ENCODE measurements at places on chromosomes 11 and 22.

- DNase-seq: no peak
These were observed 32.6 kb upstream of the GNAZ start for GRCh38 chr22:23037429-23038333.

GRCh38 chr11:45141631-45142030, 4.8 kb upstream of the PRDM11 start:
- no peak for DNase-seq

DNA sequence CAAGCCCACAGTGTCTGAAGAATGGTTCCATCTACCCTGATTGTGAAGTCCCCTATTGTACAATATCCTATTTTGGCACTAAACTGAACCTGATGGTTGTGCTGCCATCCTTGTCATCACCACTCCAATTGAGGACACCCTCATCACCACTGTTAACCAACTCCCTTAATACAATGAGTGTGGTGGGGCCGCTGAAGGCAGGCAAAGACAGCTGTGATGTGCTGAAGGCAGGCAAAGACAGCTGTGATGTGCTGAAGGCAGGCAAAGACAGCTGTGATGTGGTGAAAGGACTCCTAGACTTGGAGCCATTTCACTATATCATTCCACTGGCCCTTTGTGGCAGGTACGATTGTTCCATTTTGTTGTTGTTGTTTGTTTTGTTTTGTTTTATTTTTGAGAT, 481.6 kb downstream of the SOX6 start:
- no peak for DNase-seq

DNA sequence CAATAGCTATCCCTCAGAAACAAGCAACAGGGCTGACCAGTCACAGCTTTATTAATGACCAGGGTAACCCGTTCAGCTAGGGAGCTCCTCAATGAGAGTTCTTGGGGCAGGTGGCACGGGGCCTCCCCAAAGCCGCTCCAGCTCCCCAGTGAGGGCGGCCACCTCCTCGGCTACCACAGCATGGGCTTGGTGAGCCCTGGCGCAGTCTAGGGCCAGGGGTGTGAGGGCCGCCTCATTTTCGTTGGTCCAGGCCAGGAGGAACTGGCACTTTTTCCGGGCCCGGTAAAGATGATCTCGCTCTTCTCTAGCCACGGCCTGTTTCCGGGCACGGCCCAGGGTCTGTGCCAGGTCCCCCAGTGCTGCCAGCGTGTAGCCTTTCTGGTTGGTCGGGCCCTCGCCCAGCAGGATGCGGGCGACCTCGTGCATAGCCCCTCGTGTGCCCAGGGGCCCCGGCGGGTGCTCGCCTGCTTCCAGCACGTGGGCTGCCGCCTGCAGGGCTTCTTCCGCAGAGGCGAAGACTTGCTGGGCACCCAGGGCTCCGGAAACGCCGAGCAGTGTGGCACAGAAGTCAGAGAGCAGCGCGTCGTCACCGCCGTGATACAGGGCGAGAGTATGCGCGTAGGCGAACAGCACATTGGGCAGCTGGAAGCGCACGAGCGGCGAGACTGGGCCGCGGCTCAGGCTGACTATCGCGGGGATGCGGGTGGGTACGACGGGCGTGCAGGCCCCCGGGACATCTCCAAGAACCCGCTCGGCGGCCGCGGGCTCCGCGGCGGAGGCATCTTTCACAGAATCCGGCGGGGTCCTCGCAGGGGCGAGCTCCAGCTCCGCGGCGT, 913 bp downstream of the ZNHIT2 start:
- DNase-seq: no peak

DNA sequence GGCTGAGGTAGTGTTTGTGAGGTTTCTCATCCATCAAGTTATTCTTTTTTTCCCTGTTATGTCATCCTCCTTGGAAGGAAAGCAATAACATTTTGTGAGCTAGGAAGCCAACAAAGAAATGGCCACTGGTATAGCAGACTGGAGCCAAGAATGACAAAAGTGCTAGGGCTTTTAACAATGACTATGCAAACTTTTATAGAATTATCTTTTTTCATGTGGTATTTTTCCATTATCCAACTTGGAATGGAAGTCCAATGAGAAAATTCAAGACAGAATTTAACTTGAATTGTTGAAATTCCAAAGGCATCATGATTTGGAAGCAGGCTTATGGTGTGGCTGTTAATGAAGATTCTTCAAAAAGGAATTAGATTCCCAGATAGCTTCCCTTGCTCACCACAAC, 216.4 kb upstream of the PDGFD start:
- no peak for DNase-seq

- DNase-seq: no peak
These were observed 22.8 kb upstream of the GUCY1A2 start for GRCh38 chr11:107041088-107041444.

DNA sequence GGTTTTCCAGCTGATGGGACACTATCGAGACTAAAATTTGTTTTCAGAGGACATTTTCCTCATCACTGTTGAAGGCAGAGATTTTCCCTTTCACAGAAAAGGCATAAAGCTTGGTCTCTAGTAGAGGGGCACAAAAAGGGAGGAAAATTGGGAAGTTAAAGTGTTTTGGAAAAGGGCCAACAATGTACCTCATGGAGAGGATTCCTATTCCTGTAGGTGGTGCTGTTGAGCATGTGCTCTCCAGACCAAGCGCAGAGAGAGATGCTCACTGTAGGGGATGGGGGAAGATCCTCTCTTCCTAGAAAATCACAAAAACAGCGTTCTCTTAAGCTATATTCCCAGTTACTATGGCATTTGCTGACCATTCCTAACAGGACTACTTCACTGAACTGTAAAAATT, 44.9 kb downstream of the OR4C46 start:
- DNase-seq: no peak

DNA sequence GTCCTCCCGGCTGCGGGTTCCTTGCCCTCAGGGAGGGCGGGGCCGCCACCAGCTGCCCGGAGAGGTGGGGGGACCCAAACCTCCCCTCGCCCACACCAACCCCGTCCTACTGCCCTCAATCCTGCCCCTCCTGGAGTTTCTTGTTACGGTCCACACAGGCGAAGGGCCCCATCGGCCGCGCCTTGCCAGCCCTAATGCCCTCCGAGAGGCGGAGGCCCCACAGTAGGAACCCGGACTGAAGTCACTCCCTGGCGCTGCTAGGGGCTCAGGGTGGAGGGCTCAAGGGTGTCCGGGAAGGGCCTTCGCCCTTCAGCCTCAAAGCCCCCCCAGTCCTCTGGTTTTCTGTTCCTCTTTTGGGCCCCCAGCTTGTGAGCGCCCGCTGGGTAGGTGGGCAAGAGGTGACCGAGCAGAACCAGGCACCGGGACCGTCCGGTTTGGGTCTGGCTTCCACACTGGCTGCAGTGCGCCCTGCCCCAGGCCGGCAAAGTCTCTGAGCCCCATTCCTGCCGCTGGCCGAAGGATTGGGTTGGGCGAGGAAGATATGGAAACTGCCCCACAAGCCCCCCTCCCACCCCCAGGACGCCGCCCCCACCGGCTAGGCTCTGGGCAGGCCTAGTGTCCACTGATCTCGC, 24.5 kb downstream of the DUSP8 start:
- DNase-seq: no peak

GRCh38 chr11:44870181-44870580, 80.5 kb downstream of the TP53I11 start:
- no peak for DNase-seq

DNA sequence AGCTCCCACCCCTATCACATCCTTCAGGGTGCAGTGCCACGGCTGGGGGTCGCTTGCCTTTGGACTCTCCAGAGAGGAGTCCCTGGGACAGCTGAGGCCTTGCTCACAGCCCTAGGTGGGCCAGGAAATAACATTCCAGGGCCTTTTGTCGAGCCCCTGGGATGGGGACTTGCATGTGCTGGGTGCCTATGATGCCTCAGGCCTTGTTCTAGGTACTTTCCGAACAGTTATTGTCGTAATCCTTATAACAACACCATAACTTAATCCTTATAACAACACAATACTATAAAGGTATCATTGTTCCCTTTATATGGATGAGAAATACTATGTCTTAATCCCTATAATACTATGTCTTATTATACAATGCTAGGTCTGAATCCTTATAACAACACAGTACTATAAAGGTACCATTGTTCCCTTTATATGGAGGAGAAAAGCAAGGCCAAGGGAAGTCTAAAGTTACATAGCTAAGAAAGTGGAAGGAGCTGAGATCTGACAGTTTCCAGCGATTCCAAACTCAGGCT, 236.5 kb downstream of the ST3GAL4 start:
- no peak for DNase-seq

DNA sequence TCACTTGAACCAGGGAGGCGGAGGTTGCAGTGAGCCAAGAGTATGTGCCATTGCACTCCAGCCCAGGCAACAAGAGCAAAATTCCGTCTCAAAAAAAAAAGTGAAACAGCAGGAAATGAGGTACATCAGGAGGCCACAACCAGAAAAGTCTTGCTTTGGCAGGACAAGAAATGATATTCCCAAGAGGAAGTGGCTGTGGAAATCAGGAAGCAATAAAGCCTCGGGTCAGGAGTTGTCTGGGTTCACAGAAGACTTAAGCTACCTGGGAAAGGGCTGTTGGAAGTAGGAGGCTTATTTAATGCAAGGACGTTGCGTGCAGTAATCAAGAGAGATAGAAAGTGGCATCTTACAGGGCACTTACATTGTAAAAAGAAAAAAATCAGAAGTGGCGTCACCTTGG, 9.2 kb upstream of the RELT start:
- DNase-seq: no peak

GRCh38 chr11:86627776-86628455, 44.5 kb downstream of the ME3 start:
- no peak for DNase-seq

- DNase-seq: no peak
These were observed 34.8 kb downstream of the TSG101 start for GRCh38 chr11:18491924-18492323.

- DNase-seq: no peak
These were observed 58.4 kb downstream of the BCR start for GRCh38 chr22:23238707-23239106.

DNA sequence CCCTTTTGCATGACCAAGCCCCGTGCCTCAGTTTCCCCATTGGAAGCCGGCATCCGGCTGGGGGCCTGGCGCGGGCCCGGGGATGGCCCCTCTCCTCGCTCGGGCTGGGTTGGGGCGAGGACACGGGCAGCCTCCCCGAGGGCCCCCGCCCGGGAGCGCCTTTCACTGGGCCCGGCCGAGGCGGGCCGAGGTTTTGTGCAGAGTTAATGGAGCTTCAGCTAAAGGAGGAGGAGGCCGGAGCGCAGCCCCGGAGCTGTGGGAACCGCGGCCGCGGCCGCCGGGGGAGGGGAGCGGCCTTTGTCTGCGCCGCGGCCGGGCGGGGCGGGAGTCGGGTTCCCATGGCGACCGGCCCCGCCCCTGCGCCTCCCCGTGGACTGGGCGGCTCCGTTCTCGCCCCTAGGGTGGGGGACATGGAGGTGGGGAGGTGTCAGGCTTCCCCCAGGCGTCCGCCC, 1.4 kb upstream of the MAPK11 start:
- DNase-seq: no peak

DNA sequence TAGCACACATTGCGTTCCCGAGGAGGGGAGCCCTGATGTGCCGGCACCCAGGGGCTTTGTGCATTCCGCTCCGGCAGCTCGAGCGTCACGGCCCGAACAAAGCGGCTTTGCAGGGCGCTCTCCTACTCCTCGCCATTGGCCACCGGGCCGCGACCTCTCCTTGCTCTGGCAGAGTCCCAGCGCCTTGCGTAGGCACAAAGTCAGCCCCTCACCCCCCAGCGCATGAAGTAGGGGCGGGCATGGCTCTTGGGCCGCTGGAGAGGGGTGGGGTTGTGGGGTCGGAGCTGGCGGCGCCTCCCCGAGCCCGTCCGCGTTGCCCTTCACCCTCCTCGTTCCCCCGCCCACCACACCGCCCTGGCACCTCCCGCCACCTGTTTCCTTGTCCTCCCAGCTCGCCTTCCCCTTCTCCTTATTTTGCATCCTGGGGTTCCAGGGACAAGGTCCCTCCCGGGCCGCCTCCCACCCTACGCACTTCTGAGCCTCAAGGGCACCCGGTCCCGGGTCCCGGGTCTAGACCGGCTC, 753 bp upstream of the PPARA start:
- no peak for DNase-seq

DNA sequence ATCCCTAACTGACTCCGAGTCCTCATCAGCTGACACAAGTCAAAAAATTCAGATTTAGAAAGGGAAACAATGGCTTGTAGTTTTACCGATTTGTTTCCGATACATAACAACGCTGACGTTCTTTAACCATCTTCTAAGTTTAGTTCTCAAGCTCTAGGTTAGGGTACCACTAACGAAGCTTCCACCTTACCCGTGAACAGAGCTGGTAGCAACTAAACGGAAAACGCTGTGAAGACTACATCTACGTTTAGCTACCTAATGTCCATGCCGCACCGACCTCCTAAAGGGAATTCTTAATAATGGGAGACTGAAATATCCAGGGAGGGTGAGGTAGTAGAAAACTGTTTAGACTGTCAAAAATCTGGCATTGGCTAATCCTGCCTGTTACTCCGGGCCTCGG, 1.0 kb downstream of the NUP98 start:
- no peak for DNase-seq

- no peak for DNase-seq
These were observed 6.5 kb downstream of the PPFIBP2 start for GRCh38 chr11:7520011-7520942.

DNA sequence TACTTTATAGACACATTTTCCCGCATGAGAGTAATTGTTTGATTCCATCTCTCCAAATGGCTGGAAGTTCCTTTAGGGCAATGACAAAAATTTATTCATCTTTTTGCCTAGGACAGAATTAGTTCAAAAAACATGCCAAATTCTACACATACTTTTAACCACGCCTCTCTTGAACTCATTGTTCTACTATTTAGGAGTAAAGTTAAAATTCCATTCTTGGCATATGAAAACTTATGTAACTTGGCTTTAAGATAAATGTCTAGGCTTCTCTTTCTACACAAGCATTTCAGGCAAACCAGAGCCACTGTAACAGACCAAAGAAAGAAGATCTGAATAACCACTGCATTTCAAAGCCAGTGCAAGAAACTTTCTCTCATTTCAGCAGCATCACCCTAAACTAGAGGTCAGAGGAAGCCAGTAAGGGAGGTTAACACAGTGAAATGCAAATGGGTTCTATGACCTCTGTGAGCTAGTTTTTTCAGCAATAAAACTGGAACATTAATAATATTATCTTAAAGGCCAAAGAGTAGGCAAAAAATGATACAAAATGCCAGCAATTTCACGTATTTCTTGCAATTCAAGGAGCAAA, 73.0 kb downstream of the RSF1 start:
- no peak for DNase-seq
